DMS53 (cell line): ENCODE measurements at places on chromosomes 16 and 17.

GRCh38 chr16:3187798-3188674 is at the start of gene OR1F1:
Gene OR1F1, plus strand, starts transcription at chr16:3188204.
- peak; percentile 74 for DNase-seq

- DNase-seq: peak; percentile 86
Measured at GRCh38 chr16:22813948-22814710, at the start of gene HS3ST2. Gene HS3ST2, plus strand, starts transcription at chr16:22814162. Its CDS starts 449 bp downstream, at chr16:22814611.

GRCh38 chr16:68626557-68626956 is 18.6 kb upstream of the CDH3 start:
- no peak for DNase-seq

DNA sequence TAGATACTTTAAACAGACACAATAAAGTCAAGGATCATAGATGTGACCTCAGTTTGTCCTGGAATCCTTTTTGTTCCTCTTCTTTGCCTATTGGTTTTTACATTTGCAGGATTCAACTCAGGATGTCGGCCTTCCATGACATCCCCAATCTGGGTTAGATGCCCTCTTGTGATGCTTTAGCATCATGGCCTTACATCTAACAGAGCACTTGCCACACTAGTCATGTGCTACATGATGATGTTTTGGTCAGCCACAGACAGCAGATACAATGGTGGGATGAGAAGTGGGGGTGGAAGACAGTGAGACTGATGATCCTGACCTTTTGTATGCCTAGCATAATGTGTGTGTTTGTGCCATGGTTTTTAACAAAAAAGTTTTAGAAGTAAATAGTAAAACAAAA is 1.8 kb upstream of the SYNRG start:
- peak; percentile 8 for DNase-seq

GRCh38 chr17:82399041-82399441 is 19.1 kb upstream of the HEXD start:
- DNase-seq: no peak

- no peak for DNase-seq
Measured at GRCh38 chr16:17520561-17520960, 49.8 kb upstream of the XYLT1 start.

DNA sequence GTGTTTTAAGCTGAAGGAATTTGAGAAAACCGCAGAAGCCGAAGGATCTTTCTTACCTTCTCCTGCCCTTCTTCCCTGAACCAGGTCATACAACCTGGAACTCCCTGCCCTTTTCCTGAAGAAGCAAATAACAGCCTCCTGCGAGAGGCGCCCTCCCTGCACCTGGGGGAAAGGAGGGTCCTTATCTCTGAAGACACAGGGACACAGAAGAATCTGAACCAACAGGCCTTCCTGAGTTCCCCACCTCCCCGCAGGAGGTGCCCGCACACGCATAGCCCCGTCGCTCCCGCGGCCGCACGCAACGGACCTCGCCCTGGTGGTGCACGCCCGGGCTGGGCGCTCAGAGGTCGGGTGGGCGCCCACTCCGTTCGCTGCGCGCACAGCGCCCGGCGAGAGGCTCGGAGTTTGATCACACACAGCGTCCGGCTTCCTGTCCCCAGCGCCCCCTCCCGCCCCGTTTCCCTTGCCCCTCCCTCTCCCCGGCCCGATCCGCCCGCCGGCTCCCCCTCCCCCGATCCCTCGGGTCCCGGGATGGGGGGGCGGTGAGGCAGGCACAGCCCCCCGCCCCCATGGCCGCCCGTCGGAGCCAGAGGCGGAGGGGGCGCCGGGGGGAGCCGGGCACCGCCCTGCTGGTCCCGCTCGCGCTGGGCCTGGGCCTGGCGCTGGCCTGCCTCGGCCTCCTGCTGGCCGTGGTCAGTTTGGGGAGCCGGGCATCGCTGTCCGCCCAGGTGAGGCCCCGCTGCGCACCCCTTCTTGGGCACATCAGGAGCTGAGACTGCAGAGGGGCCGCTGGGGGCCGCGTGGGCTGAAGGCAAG is at the start of gene TNFSF12:
TNFSF12 (plus strand) TSS at position 474 of the 816 bp plus-strand sequence; CDS start at position 570, 96 bp downstream.
- DNase-seq: peak; percentile 68

GRCh38 chr17:7626307-7626706 is 1.3 kb downstream of the SAT2 start:
- no peak for DNase-seq

GRCh38 chr17:44049294-44050060 is 17.0 kb downstream of the LSM12 start:
- DNase-seq: no peak

- DNase-seq: peak; percentile 34
Measured at GRCh38 chr17:82214012-82214628, 1.5 kb upstream of the CCDC57 start.

GRCh38 chr16:57741660-57742191 is 6.2 kb downstream of the KATNB1 start:
- no peak for DNase-seq

- DNase-seq: no peak
Measured at GRCh38 chr16:57356547-57356946, 2.0 kb upstream of the CCL22 start.

GRCh38 chr16:6132121-6132520 is 1034.5 kb upstream of the EEF2KMT start:
- DNase-seq: no peak

GRCh38 chr16:13779676-13780075 is 140.3 kb upstream of the ERCC4 start:
- peak; percentile 11 for DNase-seq

DNA sequence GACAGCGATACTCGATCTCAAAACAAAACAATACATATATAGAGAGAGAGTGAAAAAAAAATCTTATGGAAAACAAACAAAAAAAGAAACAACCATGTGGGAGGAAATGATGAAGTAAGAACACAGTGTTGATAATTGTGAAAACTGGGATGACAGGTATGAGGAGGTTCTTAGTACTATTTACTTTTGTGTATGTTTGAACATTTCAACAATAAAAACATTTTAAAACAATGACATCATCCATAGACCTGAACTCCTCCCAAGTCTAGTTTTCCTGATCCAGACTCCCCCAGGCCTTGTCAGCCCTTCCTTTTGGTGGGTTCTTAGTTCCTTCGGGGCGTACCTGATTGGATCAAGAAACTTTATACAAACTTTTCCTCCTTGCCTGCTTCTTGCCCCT is 51.7 kb downstream of the CCDC42 start:
- no peak for DNase-seq

- peak; percentile 87 for DNase-seq
Measured at GRCh38 chr16:77273-77806, 685 bp upstream of the MPG start.

DNA sequence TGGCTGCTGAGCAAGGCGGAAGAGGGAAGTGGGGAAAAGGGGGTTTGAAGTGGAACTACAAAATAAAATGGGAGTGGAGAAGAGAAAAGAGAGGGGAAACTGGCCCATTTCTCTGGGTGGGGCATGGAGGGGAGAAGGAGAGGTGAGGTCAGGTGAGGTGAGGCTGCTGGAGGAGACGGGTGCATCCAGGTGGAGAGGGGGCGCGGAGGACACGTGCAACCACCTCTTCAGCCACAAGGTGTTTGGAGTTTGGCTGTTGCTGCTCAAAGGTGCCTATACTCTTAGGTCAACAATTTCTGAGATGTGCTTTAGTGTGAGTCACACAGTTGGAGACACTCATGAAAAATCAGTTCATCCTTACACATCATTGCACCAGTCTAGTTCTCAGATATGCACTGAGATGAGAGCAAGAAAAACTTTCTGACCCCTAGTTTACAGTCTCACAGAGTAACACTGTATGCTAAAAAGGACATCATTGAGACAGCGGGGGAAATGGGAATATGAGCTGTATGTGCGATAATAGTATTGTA is 4.8 kb downstream of the SLC6A4 start:
- peak; percentile 22 for DNase-seq

DNA sequence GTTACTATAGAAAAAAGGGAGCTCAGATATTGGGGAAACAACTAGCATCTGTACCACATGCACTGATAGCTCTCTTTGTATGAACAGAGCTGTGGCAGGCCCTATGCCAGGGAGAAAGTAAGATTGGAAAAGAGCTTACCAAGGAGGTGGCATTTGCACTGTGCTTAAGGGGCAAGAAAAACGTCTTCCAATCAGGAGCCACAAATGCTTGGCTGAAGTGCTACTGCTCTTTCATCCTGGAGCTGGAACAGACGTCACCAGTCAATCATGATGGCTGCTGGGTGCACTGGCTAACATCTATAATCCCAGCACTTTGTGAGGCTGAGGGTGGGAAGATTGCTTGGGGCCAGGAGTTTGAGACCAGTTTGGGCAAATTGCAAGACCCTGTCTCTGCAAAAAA is 218.5 kb downstream of the SEC14L1 start:
- DNase-seq: no peak
